ENCODE measurements at places on chromosomes 11 and 22.

DNA sequence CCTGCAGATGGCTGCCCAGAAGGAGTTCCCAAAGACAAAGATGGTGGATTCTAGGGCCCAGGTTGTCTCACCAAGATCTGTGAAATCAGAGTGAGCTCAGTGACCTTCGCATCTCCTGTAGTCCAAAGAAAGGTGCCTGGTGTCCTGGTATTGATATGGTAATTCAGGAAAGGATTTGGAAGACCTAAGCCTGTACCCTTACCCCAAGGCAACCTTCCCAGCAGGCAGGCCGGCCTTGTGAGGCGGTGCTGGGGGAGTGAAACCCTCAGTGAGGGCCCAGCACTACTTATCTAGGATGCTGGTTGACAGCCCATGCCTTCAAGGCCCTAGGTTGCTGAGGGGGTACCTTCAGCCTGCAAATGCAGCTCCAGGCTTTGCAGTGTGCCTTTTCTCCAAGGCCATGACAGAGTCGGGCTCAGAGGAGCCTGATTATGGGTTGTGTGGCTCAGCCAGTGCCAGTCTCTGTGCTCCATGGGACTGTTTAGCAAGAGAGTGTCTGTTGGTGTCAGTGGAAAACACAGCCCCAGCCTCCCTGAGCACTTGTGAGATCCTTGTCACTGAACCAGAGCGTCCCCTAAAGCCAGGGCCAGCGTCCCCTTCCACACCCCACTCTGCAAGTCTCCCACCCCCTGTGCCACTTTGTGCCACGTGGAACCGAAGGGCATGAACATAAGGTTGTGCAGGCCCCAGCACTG is 72.8 kb upstream of the MYOD1 start:
- no peak for DNase-seq

DNA sequence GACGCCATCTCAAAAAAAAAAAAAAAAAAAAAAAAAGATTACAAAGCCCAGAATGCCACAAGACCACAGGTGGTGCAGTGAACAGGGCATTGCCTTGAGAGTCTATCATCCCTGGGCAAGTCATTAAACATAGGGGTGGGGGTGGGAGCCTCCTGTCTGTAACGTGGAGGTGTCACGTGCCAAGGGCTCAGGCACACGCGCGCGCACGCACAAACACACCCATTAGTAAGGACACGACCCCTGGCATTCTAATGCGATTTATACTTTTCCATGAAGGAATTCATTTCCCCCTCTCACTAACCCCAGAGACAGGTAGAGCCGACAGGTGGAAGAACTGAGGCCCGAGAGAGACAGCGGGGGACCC is 5.8 kb upstream of the GCAT start:
- DNase-seq = no peak

DNA sequence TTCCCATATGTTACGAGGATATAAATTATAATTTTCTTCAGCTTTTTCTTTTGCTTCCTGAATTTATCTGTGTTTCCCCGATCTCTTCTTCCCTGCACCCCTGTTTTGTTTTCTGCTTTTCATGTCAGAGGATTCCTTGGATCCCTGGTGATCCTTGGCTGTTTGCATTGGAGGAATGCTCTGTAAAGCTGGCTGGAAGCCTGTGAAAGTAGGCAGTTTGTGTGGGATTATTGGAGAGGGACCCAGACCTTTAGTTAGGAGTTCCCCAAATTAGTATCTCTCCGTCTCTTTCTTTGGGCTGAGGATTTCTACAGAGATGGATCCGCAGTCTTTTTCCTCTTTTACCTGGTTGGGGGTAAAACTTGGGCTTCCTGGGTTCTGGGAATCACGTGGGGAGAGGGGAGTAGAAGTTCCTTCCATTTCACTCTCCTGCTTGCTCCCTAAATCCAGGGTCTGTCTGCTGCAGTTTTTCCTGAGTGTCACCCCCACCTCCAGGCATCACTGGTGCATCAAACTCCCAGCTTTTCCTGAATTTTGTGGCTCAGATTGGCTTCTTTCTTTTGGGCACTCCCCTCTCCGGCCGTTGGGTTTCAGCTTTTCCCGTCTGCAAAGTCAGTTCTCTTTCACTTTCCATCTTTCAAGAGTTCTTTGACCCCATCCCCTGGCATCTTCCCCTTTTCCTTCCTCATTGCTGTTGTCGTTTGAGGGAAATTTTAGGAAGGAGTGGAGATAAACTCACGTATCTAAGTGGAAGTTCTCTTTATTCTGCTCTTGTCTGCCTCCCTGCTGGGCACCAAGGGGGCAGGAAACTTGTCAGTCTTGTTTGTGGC is 79.1 kb upstream of the ALX4 start:
- no peak for DNase-seq

- no peak for DNase-seq
These were observed 7.3 kb downstream of the UBE2L6 start for GRCh38 chr11:57560146-57560545.

DNA sequence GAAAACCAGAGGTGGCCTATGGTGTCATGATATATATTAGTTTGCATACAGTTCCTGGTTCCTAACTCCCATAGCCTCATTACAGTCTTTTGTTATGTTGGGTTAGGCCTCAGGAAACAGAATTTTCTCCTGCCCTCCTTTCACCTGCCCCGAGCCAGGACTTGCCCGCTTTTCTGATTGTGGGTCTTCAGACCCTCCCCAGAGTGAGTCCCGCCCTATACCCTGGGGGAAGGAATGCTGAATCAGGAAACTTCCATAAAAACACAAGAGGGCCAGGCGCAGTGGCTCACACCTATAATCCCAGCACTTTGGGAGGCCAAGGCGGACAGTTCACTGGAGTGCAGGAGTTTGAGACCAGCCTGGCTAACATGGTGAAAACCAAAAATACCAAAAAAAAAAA is 70.9 kb downstream of the SLC35F2 start:
- no peak for DNase-seq

- no peak for DNase-seq
These were observed 150.9 kb downstream of the SNX19 start for GRCh38 chr11:130765406-130765805.

DNA sequence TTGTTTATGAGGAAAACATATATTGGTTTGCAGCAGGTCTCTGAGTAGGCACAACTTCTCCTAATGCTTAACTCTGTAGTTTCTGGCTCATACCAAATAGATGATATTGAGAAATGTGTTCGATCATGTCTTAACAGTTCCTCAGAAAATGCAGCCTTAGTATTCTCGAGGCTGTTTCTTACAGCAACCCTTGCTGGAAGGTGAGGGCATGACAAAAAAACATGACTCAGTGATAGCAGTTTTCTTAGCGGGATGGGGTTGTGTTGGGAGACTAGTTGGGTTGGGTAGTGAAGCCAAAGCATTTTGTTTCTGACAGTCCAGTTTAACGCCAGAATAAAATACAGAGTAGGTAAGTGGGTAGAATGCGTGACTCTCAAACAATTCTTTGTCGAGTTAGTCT is 94.7 kb upstream of the PARVA start:
- no peak for DNase-seq

DNA sequence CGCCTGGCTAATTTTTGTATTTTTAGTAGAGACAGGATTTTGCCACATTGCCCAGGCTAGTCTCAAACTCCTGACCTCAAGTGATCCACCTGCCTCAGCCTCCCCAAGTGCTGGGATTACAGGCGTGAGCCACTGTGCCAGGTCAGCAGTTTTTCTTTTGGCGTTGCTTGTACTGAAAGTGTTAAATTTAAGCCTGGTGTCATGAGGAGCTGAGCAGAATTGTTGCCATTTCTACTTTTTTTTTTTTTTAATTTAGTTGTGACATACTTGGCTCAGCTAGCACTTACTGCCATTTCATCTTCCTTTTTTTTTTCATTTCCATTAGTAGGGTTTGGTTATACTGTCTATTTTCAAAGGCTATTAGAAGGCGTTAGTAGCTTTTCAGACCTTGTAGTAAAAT is 10.7 kb downstream of the TAB1 start:
- DNase-seq = no peak

DNA sequence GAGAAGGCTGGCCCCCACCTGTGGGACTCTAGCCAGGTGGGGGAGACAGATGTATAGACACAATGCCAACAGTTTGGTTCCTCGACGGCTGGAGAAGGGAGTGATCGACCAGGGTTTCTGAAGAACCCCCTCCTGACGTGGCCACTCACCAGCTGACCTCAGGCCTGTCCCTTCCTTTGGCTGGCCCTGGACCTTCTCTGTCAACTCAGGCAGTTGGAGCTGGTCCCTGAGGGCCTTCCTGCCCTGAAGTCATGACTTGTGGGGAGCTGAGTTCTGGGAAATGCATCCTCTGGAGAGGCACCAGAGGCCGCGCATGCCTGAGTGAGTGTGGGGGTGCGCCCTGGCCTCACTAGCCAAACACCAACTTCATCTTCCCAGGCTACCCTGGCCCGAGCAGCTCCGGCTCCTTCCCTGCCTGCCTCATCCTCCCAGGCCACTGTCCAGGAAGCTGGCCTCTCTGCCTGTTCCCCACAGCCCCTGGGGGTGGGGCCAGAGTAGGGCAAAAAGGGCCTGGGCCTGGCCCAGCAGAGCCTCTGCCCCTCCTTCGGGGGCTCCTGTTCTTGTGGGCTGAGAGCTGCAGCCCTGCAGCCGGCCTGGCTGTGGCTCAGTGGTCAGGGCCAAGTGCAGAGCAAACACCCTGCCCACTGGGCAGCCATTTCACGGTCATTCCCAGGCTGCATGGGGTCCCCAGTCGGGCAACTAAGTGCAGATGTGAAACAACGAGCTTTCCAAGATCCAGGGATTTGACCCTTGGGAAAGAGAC is 23.6 kb downstream of the TXN2 start:
- no peak for DNase-seq

GRCh38 chr11:59669611-59670009 is 773 bp upstream of the PATL1 start:
- DNase-seq = no peak

- DNase-seq = no peak
These were observed 38.6 kb upstream of the SC5D start for GRCh38 chr11:121253951-121254350.

GRCh38 chr11:126109941-126110731 is 47.5 kb upstream of the CDON start:
- no peak for DNase-seq

GRCh38 chr22:21055880-21056319 is 10.2 kb downstream of the LRRC74B start:
- DNase-seq = no peak

- DNase-seq = no peak
These were observed 145.2 kb downstream of the FBXO7 start for GRCh38 chr22:32619614-32620426.

- no peak for DNase-seq
These were observed 100.6 kb upstream of the SORL1-AS1 start for GRCh38 chr11:121553389-121553788.

DNA sequence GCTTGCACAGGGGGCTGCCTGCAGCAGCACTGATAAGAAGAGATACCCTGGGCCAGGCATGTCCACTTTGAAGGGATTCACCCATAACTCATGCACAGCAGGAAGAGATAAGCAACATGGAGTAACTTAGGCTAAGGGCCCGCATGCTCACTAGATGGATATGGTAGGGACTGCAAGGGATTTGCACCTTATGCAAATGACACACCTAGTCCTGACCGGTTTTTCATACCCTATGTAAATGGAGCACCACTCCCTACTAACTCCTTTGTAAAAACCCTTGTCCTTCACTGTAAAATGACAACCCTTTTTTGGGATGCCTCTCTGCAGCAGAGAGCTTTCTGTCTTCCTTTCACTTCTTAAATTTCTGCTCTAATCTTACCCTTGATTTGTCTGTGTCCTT is 658.9 kb upstream of the CCDC179 start:
- no peak for DNase-seq
